ENCODE measurements at places on chromosomes 1 and 21.

DNA sequence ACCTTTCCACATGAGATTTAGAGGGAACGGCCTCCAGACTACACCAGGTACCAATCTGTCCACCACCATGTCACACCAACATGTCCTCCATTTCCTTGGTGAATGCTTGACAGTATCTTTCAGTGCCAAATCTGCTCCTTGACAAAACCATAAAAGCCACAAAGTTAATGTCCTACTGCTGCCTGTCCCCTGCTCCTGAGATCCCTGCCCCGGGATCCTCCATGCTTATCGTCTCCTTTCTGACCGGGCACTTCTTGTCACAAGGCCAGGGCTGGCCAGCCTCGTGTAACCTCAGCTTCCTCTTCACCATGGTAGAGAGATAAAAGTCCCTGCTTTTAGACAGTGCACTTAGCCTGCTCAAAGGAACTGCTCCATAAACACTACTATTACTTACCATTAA, 136.2 kb downstream of the NAV1 start:
- no peak for DNase-seq

DNA sequence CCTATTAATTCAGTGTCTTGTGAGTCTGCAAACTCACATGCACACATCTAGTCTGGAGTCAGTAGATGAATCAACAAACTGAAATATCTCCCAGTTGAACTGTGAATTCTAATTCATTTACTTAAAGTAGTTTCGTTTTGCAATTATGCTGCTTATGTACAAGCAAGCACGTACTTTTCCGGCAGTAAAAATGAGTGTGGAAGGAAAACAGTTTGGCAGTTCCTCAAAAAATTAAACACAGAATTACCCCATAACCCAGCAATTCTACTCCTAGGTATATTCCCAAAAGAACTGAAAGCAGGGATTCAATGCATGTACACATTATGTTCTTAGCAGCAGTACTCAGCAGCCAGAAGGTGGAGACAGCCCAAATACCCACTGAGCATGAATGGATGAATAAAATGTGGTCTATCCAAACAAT, 49.3 kb downstream of the GNB1 start:
- no peak for DNase-seq

GRCh38 chr1:10904396-10905358, 107.8 kb upstream of the TARDBP start:
- no peak for DNase-seq

- DNase-seq = no peak
Measured at GRCh38 chr1:41362749-41363590, 1.7 kb downstream of the FOXO6 start.

- no peak for DNase-seq
Measured at GRCh38 chr1:242002510-242002909, 3.6 kb upstream of the MAP1LC3C start.

DNA sequence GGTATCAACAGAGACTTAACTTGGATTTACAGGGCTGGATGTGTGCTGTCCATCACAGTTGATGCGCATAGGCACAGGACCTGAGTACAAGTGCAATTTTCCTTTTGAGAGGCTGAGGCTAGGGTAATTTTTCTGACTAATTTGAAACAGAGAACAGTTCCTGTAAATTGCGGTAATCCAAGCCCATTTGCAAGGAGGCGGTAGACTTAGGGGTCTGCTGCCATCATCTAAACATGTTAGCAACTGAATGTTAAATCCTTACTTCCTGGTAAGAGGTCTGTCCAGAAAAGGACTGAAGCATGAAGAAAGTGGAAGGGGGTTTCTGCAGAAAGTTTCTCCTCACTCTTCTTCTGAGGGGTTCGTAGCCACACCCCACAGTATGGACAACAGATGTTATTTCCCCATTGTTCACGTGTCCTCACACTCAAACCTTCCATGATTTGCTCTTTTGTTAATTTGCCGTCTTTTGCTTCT, 23.7 kb upstream of the C1orf198 start:
- DNase-seq = no peak

- no peak for DNase-seq
Measured at GRCh38 chr1:38018864-38019343, 6.4 kb downstream of the UTP11 start.

- no peak for DNase-seq
Measured at GRCh38 chr1:209675565-209676154, 448 bp downstream of the G0S2 start.

GRCh38 chr1:38055398-38055797, 8.8 kb upstream of the POU3F1 start:
- DNase-seq = no peak

DNA sequence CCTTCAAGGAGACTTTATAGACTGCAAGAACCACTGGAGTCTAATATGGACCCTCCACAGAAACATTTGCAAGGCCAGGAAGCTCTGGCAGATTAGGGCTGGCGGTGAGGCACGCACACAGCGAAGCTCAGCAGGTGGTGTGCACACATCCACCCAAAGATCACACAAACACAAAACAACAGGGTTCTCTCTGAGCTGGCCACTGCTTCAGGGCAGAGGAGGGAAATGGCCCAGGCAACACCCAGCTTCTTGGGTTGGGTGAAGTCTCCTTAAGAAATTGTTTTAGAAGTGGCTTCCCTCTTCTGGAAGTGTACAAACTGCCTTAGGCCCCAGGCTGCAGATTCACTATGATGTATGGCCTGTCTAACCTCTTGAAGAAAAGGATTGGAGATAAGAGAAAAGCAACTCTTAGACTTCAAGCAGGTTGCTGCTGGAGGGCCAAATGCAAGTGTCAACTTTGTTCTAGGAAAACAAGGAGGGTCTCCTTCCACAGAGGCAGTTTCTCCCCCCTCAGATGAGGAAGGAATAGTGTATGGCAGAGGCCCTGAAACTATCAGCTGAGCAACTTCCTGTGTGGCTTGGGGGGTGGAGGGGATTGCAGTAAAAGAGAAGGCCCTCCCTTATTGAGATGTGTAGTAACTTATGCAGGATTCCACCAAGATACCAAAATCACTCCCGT, 2.0 kb downstream of the RCSD1 start:
- no peak for DNase-seq

DNA sequence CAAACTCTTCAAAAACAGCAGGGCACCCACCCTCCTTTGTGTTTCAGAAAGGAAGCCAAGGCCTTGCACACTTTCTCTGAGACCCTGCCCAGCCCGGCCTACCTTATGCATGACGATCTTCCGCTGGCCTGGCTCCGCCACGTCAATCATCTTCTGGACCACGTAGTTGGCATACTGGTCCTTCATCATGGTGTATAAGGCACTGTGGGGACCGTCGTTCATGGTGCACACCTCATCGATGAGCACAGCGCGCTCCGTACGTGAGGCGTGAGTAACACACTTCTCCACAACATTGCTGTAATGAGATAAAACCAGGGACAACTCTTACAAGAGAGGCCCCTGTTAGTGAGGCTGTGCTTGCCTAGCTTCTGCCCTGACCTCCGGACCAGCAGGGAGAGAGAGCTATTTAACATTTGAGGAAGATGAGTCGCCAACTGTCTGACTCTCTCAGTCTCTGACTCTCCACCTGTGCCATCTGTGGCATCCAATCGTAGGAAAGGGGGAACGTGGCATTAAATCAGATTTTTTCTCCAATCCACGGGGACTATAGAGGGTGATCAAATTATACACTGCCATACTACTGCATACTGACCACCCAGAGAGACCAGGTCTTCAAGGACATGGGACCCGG, 28.1 kb upstream of the SDC3 start:
- no peak for DNase-seq

DNA sequence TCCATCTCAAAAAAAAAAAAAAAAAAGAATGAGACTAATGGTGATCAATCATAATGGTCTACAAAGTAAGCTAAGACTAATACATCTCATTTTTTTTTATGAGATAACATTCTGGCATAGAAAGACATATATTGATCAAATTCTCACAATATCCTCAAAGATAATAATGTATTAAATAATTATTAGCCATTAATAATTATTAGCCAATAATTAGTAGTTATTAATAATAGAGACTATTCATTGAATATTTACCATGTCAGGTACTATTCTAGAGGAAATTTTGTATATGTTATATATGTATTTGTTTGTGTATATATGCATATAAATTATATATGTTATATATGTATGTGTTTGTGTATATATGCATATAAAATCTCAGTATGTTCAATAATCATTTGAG, 137.7 kb upstream of the PTBP2 start:
- DNase-seq = no peak

DNA sequence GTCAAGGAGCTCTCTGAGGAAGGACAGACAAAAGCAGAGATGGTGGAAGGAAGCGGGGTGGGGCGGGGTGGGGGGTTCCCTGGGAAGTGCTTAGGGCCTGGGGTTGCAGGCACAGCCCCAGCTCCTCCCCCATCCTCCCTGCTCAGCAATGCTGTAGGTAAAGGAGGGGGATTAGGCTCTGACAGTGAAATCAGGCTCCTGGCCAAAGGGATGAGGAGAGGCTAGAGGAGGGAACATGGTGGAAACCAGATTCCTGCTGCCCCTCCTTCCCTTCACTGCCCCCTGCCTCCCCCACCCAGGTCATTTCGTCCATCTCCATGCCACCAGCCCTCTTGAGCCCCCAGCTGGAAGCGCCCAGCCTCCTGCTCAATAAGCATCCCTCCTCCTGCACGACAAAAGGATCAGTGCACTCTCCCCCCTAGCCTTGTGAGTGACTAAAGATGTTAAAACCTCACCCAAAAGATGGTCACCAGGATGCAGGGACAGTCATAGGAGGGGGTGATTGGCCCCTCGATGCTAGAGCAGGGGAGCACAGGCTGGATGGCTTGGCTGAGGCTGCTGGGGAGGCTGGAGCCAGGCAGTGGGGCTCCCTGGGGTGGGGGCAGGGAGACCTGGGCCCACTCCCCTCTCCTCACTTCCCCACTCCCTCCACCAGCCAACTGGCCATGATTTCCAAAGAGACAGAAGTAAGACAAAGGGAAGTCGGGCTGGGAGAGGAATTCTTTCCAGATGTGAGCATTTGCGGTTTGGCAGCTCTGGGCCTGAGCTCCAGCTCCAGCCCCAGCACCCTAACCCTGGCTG, 2.2 kb upstream of the CRABP2 start:
- no peak for DNase-seq
